ENCODE measurements at places on chromosomes 13 and 19.

- DNase-seq, result no peak
- H3K27ac ChIP-seq, result no peak overlapping the region
- H3K4me3 ChIP-seq, result no peak overlapping the region
- H3K27me3 ChIP-seq, result no peaks in the 10 kb centered on the region
- no peaks in the 10 kb centered on the region for H3K36me3 ChIP-seq
These were observed 44.4 kb downstream of the CCNA1 start for GRCh38 chr13:36476661-36477060.

DNA sequence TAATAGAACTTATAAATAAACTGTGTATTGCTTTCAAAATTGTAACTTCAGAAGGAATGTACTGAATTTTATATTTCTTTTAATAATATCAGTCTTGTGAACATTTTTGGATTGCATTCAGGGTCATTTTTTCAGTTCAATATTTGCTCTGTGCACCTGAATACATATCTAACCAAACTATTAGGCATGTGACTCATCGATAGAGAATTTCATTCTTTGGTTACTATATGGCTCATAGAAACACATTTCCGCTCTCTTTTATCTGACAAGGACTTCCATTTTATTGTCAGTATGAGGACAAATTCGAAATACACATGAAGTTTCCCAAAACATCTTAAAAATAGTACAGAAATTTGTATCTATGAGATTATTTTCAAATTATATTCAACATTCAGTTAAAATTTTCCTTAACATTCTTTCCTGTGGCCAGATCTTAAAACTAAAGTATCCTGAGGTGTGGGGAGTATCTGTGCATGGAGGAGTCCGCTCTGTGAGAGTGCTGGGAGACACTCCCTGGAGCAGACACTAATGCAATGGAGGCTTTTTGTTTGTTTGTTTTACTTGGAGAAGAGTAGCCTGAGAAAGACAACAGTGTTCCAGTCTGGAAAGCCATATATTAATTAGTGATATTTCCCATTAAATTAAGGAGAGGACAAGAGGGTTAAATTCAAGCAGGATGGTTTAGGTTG is 483.6 kb downstream of the PCDH20 start:
- no peak overlapping the region for H3K4me3 ChIP-seq
- no peaks in the 10 kb centered on the region for H3K36me3 ChIP-seq
- DNase-seq, result no peak
- no peaks in the 10 kb centered on the region for H3K4me1 ChIP-seq

DNA sequence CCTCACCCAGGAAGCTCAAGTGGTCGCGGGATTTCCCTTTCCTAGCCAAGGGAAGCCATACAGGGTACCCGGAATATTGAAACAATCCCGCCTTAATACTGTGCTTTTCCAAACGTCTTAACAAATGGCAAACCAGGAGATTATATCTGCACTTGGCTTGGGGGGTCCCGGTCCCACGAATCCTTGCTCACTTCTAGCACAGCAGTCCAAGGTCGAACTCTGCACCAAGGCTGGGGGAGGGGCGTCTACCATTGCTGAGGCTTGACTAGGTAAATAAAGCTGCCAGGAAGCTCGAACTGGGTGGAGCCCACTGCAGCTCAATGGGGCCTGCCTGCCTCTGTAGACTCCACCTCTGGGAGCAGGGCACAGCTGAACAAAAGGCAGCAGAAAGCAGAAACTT is 1644.8 kb downstream of the PCDH9 start:
- DNase-seq, result no peak
- H3K36me3 ChIP-seq, result no peaks in the 10 kb centered on the region
- H3K4me3 ChIP-seq, result no peak overlapping the region
- no peaks in the 10 kb centered on the region for H3K27me3 ChIP-seq

- no peak for DNase-seq
- no peaks in the 10 kb centered on the region for H3K27me3 ChIP-seq
- H3K36me3 ChIP-seq, result no peaks in the 10 kb centered on the region
- H3K4me3 ChIP-seq, result no peak overlapping the region
These were observed 175.4 kb downstream of the KLF12 start for GRCh38 chr13:73958657-73959397.

GRCh38 chr13:67736646-67737420 is 506.7 kb upstream of the PCDH9 start:
- peak; percentile 77 for DNase-seq
- no peak overlapping the region for H3K4me3 ChIP-seq
- no peaks in the 10 kb centered on the region for H3K36me3 ChIP-seq
- H3K27me3 ChIP-seq, result no peaks in the 10 kb centered on the region

DNA sequence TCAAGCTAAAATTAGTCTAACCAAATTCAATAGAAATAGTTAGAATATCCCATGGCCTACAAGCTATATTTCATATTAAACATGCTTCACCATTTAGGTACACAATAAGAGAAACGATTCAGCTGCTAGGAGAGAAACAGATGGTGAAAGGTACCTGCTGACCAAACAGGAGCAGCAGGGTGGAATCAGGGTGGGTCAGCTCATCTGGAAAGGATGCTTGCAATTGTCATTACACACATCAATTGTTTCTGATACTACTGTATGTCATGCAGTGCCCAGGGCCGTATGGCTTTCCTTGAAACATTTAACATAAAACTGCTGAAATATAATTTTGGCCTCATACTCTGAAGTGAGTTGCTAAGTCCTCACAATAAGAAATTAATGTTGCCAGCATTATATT is 776.0 kb downstream of the DACH1 start:
- no peak for DNase-seq
- H3K4me3 ChIP-seq, result no peak overlapping the region
- no peak overlapping the region for H3K27ac ChIP-seq

DNA sequence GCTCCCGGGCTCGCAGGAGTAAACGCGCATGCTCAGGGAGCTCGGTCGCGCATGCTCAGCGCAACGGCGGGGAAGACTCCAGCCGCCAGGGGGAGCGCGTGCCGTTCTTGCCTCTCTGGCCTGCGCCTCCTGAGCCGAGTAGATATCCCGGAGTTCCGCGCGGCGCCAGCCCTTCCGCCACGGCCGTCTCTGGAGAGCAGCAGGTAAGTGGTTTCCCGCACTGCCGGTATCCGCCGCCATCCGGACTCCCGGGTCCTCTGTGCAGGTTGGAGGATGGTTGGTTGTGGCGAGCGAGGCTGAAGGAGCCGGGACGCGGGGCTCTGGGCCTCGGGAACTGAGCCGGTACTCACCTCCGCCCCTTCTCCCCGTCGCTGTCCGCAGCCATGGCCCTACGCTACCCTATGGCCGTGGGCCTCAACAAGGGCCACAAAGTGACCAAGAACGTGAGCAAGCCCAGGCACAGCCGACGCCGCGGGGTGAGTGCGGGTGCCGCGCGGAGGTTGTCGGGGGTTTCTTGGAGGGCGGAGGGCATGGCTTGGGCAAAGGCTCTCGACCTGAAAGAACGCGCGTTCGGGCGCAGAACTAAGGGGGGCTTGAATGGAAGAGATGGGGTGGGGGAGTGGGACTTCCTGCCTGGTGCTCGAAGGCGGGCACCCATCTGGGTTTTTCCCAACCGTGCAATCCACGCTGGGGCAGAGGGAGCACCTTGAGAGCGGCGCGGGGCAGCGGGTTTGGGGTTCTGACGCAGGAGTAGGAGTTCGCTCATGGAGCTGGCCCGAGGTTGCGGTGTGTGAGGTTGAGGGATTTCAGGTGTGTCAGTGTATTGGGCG is at the start of gene RPL36:
RPL36 (plus strand) TSS at position 171 of the 830 bp plus-strand sequence; CDS start at position 384, 213 bp downstream.
- peaks cover 37% of the 10 kb centered on the region for H3K36me3 ChIP-seq
- peak; percentile 95 for DNase-seq
- peak within 1 kb of the TSS; percentile 94 for H3K27ac ChIP-seq
- no peaks in the 10 kb centered on the region for H3K27me3 ChIP-seq

DNA sequence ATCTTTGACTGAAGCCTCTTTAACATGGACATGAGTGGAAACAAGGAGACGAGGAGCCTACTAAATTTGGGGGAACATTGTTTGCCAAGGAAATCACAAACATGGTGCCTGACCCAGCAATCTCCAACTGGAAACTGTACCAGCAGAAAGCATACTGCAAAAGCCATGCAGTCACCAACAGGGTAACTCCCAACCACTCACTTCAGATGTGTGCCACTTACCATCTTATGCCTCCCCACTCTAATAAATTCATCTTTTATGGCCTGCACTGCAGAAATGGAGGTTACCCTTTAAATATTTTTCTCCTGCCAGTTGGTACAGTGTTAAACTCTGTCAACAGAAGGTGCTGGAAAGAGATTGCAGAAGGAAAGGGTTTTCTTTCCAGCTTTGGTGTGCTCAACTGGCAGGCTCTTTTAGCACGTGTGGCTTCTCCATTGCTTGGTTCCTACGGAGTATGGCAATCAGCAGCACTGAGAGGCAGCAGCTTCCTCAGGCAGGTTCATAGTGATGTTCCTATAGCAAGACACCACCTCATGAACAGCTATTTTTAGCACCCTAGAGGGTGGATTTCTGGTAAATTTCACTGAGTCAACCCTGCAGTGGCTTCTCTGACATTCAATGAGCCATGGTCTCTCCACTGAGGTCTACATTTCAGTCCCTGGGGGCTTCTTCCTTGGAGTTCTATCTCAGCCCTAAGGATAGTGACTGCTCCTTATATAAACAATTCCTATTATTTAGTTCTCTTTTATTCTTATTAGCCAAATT is 21.4 kb downstream of the MIR17HG start:
- peak; percentile 58 for DNase-seq
- no peaks in the 10 kb centered on the region for H3K36me3 ChIP-seq
- no peak overlapping the region for H3K4me3 ChIP-seq
- H3K4me1 ChIP-seq, result peaks cover 2% of the 10 kb centered on the region
- no peaks in the 10 kb centered on the region for H3K27me3 ChIP-seq
- H3K27ac ChIP-seq, result no peak overlapping the region

- H3K27ac ChIP-seq, result no peak overlapping the region
These were observed 27.2 kb downstream of the SPRY2 start for GRCh38 chr13:80313668-80314256.

DNA sequence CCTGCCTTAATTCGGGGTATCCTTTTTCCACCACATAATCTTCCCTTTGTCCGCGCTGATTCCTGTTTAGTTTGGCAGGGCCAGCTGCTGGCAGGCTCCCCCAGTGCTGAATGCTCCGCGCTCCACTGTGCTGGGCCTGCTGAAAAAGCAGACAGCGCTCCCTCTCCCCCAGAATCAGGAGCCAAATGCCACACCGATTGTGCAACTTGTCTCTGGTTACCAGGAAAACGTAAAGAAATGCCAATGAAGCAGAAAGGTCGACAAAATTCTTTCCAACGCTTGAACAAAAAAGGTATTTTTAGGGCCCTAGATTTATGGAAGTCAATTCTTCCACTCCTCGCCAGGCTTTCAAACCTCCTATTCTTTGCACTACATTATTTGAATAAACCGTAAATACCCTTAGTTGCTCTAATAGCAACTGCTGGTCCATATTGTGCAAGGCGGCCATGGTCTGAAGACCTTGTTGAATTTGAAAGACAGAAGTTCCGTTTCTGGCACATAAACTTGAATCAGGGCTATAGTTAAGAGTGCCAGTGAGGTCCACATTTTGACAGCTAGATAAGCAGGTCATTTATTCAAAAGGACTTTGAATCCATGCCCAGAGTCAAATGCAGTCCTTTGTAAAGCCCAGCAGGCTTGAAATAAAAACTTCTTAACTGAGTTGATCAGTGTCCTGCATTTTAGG is 206.7 kb upstream of the RFC3 start:
- DNase-seq, result no peak
- peaks cover 5% of the 10 kb centered on the region for H3K4me1 ChIP-seq
- peak overlapping the region; percentile 86 for H3K27ac ChIP-seq
- H3K4me3 ChIP-seq, result no peak overlapping the region

DNA sequence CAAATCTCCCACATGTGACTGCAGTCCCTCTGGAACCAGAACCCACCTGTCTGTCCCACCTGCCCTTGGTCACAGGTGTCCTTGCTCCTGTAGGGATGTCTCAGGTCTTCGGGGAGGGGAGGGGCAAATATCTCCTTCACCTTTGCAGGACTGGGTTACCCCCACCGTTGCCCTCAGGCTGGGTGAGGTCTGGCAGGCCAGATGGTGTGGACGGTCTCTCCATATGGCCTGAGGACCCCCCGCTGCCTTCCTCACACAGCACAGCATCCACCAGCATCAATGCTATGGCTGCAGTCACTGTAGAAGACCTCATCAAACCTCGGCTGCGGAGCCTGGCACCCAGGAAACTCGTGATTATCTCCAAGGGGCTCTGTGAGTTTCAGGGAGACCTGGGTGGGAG is 10.0 kb downstream of the SLC5A5 start:
- H3K36me3 ChIP-seq, result no peaks in the 10 kb centered on the region
- no peak overlapping the region for H3K27ac ChIP-seq
- no peaks in the 10 kb centered on the region for H3K4me1 ChIP-seq
- H3K27me3 ChIP-seq, result peaks cover 17% of the 10 kb centered on the region
- no peak for DNase-seq

DNA sequence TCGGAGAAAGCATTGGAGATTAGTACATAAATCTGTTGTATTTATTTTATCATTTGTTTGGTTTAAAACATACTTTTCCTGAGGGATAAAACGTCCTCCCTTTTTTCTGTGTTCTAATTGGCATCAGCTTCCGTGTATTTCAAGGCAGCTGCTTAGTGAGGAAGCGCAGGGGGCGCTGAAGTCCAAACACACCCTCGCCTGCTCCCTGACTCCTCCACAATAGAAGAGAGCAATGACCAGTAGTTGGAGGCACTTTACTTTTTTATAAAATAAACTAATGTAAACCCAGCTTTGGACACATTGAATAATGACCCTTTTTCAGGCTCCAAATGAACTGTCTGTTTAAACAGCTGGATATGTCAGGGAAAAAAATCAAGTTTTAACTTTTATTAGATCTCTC is 79.9 kb downstream of the RNASEH2B start:
- DNase-seq, result peak; percentile 50
- peaks cover 2% of the 10 kb centered on the region for H3K4me1 ChIP-seq
- no peak overlapping the region for H3K27ac ChIP-seq
- H3K36me3 ChIP-seq, result no peaks in the 10 kb centered on the region
- no peak overlapping the region for H3K4me3 ChIP-seq

GRCh38 chr19:40799558-40800338 is 757 bp downstream of the EGLN2 start:
- H3K4me1 ChIP-seq, result peaks cover 46% of the 10 kb centered on the region
- H3K36me3 ChIP-seq, result peaks cover 44% of the 10 kb centered on the region
- peak; percentile 37 for DNase-seq
- H3K27me3 ChIP-seq, result no peaks in the 10 kb centered on the region
- peak overlapping the region; percentile 69 for H3K27ac ChIP-seq
